ENCODE measurements at places on chromosomes 16 and 17.

- H3K4me3 ChIP-seq = no peak overlapping the region
- no peaks in the 10 kb centered on the region for H3K27me3 ChIP-seq
- peaks cover 63% of the 10 kb centered on the region for H3K36me3 ChIP-seq
- peak overlapping the region; percentile 29 for H3K27ac ChIP-seq
- no peak for DNase-seq
- H3K4me1 ChIP-seq = peaks cover 30% of the 10 kb centered on the region
Measured at GRCh38 chr17:37024181-37024637, 75.5 kb downstream of the AATF start.

DNA sequence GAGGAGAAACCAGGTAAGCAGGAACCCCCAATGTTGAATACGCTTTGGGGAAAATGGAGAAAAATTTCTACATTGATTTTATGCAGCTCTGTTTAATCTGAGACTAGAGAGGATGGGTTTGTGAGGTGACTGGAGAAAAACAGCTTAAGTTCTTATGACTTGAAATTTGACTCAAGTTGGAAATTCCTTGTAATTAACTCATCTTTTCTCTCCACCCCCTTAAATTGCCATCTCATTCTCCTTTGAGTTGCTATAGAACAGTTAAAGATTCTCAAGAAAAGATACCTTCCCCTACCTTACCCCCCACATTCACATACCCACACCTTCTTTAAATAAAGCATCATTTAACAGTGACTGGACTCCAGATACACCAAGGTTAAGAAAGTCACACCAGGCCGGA lies 24.2 kb downstream of the ZNRF1 start:
- H3K36me3 ChIP-seq = peaks cover 31% of the 10 kb centered on the region
- H3K4me3 ChIP-seq = peak overlapping the region; percentile 7
- H3K4me1 ChIP-seq = peaks cover 39% of the 10 kb centered on the region
- H3K27me3 ChIP-seq = no peaks in the 10 kb centered on the region

DNA sequence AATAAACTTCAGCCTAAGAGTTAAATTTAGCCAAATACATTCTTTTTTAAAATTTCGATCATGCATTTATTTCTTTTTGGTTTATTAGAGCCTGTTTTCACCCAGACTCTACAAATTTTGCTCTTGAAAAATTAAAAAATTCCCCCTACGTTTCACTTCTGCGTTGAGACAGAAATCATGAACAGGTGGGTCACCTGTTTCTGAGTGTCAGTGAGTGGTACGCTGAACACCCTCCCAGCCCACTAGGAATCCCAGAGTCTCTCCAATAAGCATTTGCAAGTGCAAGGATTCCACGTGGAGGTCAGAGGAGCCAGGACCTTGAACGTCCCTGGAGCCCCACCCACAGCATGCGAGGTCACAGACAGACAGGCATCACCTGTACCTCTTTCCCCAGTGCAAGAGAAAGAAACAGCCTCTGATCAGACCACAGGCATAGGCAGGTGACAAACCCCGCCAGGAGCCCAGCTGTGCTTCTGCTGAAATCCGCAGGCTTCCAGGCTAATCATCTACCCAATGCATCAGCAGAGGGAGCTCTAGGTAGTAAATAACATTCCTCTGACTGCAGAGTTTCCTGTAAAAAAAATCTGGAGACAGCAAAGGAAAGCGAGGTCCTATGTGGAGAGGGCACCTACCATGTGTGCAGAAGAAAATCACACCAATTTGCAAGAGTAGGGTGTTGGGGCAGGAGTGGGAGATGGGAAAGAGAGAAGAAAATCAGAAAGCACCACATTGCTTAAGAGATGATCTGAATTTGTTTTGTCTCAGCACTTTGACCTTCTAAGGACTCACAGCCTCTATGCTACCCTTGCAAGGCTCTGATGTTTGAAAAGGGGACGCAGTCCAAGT lies 5.9 kb upstream of the XYLT1 start:
- H3K27me3 ChIP-seq = peaks cover 7% of the 10 kb centered on the region
- peak; percentile 47 for DNase-seq
- no peak overlapping the region for H3K27ac ChIP-seq
- no peaks in the 10 kb centered on the region for H3K36me3 ChIP-seq
- H3K4me1 ChIP-seq = peaks cover 33% of the 10 kb centered on the region

DNA sequence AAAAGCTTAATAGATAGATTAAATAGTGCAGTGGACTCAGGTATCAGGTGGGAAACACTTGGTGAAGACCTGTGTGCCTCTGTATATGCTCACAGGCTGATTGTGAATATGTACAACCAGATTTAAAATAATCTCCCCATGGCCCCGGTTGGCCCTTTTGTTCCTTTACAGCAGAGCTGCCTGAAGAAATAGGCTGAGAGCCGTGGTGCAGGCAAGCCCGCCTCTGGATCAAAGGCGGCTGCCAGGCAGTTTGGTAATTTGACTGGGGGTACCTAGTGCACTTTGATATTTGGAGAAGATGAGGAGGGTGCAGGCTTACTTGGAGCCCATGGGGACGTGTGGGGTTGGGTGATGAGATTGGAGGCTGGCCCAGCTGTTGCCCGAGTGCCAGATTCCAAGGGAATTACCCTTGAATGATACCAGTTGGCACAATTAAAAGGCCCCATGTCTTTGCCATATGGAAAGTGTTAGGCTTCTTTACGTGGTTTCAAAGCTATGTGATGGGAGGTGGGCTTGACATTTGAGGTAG lies 5.0 kb downstream of the NKD1 start:
- H3K36me3 ChIP-seq = peaks cover 15% of the 10 kb centered on the region
- peaks cover 4% of the 10 kb centered on the region for H3K27me3 ChIP-seq

DNA sequence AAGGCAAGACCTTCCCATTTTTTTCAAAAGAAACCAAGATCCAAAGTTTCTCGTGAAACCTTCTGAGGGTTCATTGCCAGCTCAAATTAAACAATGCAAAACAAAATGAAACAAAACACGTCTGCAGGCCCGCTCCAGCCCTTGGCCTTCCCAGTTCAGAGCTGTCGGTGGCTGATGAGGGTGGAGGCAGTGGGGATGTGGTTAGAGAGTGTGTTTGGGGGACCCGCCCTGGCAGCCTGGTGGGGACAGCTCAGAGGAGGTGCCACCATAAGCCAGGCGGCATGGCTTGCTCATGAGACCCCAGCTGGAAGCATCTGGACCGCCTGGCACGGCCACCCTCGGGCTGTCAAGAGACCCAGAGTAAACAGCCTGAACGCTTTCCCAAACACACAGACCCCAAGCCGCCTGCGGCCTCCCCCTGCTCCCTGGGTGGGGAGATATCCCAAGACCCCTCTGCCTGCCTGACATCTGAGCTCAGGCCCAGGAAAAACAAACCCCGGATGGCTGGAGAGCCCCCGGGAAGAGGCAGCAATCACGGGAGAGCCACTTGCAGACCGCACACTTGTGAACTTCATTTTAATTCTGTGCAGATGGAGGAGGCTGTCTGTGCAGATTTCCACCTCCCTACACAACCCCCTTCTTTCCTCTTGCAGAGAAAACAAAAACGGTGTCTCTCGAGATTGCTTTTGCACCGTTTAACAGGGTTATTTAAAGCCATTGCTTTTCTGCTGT lies 35.4 kb upstream of the LITAF start:
- no peaks in the 10 kb centered on the region for H3K27me3 ChIP-seq
- DNase-seq = peak; percentile 60
- H3K27ac ChIP-seq = peak overlapping the region; percentile 80
- H3K36me3 ChIP-seq = peaks cover 3% of the 10 kb centered on the region

DNA sequence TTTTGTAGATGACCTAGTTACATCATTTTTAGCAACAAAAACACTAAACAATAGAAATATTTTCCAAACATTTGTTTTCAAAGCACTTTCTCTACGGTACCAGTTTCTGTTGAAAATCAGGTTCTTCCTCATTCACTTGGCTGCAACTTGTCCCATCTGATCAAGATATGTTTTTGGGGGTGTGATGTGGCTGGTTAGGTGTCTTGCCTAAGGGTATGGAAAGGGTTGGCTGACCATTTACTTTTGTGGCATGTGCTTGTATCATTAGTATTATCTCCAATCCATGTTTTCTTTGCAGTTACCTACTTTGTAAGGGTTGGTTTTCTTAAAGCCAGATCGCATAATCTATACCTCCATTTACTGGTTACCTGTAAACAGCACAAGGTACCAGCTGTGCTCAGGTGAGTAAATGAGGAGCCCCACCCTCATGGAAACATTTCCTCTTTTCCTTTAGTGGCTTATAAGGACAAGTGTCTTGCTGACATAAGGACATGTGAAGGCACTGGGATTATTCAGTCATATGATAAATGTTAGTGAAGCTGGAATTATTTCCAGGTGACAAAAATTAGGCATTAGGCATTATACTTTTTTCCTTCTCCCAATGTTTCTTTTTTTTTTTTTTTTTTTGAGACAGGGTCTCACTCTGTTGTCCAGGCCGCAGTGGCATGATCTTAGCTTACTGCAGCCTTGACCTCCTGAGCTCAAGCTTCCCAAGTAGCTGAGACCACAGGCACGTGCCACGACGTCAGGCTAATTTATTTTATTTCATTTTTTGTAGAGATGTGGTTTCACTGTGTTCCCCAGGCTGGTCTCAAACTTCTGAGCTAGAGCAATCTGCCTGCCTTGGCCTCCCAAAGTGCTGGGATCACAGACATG lies 162.0 kb downstream of the CCDC182 start:
- no peak for DNase-seq
- H3K27me3 ChIP-seq = no peaks in the 10 kb centered on the region
- no peak overlapping the region for H3K27ac ChIP-seq
- H3K4me1 ChIP-seq = peaks cover 14% of the 10 kb centered on the region
- no peak overlapping the region for H3K4me3 ChIP-seq
- peaks cover 2% of the 10 kb centered on the region for H3K36me3 ChIP-seq

Data from activated T-cell treated with anti-CD3 and anti-CD28 coated beads, Interleukin-2, amount 50 U/mL, for 24 hours (primary cell).